Choroid plexus epithelial cell (primary cell): ENCODE measurements at places on chromosomes 4 and X.

GRCh38 chrX:51614353-51615012, 4.2 kb downstream of the CENPVL3 start:
- DNase-seq: peak; percentile 57

DNA sequence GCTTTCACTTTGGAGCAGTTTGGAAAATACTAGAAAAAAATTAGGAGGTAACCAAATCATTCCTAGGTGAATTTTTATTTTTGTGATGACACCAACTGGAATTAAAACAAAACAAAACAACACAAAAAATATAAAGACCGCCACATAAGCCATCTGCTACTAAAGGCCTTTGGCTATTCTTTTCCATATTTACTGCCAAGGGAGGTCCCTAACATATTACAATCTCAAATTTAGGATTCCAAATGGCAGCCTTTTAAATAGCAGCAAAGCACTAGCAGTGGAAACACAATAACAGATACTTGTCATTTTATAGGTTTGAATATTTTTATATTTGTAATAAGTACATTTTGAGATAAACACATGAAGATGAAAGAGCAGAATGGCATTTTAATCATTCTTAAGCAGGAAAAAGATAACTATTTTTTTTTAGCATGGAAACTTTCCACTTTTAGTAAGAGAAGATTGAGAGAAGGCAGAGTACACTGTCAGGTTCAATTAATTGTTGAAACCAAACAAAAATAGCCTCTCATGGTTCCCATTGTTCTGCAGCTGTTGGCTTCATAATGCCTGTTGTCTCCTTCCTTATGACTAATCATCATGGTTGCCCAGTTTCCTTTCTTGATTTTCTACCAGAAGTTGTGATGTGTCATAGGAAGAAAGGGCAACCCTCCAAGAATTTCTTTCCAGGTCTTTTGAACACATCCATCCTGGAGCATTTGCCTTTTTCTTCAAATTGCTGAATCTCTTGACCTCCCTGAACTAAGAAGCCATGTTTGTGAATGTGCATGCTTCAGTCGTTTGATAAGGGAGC, 219.0 kb upstream of the EMCN start:
- DNase-seq: peak; percentile 45

GRCh38 chr4:84751707-84752106, 168.8 kb downstream of the CDS1 start:
- peak; percentile 6 for DNase-seq

DNA sequence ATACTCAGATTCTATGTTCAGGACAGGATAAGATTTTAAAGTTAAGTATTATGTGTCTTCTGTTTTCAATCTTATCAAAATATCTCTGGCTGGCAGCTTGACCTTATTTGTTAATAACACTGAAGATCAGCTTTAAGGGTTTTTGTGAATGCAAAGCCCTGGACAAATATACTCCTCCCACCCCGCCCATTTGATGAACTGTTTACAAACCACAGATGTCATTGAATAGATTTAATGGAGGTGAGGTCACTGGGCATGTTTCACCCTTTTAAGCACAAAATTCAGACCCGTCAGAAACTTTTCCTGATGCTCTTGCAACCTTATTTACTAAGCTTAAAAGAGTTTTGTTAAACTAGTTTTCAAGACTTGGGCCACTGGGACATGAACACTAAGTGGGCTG, 10.1 kb upstream of the CXCL8 start:
- DNase-seq: no peak

- DNase-seq: no peak
Observed at GRCh38 chr4:54495641-54496040, 162.1 kb upstream of the KIT start.

DNA sequence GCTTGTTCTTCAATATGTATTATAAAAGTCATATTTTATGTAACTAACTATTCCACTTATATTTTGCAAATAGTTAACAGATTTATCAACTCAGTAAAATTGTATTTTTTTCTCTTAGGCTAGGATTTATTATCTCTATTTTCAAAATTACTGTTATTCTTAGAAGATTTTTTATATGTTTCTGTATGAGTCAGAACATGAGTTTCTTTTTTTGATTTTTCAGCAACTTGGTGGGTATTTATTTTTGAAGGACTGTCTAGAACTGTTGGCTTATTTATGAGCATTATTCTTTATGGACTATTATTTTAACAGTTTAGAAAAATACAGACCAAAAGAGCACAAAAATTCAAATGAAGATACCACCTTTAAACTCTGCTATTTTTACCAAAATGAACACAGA, 6.8 kb downstream of the AIMP1 start:
- no peak for DNase-seq

DNA sequence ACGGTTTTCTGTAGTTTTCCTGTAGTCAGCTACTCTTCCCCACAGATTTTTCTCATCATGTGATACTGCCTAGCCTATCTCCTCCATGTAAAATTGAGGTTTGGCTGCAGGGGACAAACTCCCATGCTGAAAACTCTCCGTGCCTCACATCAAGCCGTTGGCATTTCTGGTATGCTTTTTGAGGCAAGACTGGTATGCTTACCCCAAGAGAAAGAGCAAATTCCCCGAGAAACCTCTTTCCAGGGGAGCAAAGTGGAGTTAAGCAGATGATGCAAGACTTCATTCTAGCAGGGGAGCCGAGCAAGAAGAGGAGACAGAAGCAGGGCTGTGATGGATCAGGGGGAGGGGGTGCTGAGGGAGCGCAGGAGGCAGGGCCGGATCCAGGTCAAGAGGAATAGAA, 4.8 kb downstream of the SOWAHD start:
- peak; percentile 83 for DNase-seq

GRCh38 chr4:10963958-10964703, 279.6 kb upstream of the CLNK start:
- DNase-seq: peak; percentile 4

DNA sequence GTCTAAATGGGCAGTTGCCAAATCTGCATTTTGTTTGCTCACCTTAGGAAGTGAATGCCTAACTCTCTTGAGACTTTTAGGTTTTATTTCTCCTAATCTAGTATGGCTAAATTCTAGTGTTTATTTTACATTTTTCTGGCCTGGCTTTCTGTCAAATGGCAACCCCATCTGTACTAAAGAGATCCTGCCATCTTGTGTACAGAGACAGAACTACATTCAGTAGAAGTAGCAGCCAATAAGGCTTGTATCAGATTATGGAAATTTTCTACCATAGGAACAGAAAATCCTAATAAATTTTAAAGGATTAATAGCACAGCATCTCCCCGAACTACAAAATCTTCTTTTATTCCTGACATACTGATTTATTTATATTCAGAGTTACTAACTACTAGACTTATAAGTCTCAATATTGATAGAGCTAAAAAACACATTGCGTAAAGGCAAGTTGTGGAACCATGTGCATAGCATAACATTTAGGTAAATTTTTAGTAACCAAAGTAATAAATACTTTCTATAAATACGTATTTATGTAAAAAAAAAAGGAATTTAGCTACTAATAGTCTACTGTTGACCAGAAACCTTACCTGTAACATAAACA, 45.5 kb downstream of the TMEM144 start:
- DNase-seq: peak; percentile 84

GRCh38 chrX:30309139-30309571, at the start of gene NR0B1:
Gene NR0B1, minus strand, starts transcription at chrX:30309390. Its CDS starts 27 bp downstream, at chrX:30309363.
- no peak for DNase-seq

DNA sequence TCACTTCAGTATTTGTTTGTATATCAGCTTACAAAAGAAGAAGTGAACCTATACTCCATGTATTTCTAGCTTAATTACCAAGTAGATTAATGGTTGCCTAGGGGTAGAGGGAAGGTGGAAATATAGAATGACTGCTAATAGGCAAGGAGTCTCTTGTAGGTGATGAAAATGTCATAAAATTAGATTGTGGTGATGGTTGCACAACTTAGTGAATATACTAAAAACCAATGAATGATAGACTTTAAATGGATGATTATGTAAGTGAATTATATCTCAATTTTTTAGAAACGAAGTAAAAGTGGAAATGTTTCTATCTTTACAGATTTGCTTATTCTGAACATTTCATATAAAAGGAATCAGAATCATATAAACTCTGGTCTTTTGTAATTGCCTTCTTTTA, 165.5 kb downstream of the AWAT2 start:
- DNase-seq: no peak

DNA sequence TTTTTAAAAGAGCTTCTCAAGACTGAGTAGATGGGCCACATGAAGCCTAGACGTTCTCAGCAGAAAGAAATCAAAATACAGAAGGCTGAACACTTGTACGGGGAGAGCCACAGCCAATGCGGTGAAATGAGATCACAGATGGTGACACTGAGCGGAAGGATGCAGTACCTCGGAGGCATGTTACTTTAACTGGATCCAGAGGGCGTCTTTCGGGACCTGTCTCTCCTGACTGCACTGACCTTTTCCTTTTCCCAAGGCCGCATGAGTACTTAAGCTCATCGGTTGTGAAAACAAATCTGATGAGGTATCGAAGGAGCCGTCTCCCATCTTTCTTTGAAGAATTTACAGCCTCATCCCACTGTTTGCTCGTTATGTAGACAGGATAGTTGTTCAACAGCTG, 32.6 kb downstream of the BEND4 start:
- DNase-seq: no peak

DNA sequence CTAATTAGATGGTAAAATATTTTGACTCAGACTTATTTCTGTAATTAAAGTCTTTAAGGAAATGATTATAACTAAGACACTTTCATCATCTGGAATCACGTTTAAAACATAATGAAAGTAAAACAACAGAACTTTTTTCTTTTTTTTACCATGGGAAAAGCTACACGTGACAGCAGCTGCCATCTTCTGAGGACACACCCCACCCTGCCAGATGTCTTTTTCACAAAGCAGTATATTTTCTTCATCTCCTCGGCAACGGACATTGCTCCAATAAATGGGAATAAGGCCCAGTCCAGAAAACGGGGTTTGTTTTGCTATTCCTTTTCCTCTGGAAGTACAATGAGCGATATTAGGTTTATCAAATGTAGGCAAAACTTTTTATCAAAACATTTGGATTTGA, 17.5 kb downstream of the PRSS12 start:
- no peak for DNase-seq

DNA sequence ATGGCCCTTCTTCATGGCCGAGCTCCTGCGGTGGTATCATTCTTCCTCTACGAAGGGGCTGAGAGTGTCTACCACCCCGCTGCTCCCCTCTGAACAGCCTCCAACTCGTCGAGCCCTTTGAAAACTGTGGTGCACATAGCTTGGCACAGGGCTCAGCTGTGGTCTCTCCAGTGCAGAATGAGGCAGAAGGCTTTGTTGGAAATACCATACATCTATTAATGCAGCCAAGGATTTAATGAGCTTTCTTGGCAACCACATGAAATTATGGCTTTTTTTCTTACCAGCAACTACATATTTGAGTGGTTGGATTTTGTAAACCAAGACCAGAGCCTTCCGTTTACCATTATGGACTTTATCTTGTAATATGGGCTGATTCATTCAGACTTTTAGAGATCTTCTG, 61.7 kb upstream of the CBR4 start:
- DNase-seq: no peak

- DNase-seq: peak; percentile 14
Observed at GRCh38 chrX:129239371-129239770, 283.9 kb downstream of the SMARCA1 start.
